HCEC 1CT (cell line): ENCODE measurements at places on chromosomes 2 and 18.
A peak's percentile ranks its signal among the peaks of the same experiment; 100 is the strongest.

GRCh38 chr2:97936199-97936598 is 59.5 kb downstream of the TMEM131 start:
- no peak for DNase-seq

DNA sequence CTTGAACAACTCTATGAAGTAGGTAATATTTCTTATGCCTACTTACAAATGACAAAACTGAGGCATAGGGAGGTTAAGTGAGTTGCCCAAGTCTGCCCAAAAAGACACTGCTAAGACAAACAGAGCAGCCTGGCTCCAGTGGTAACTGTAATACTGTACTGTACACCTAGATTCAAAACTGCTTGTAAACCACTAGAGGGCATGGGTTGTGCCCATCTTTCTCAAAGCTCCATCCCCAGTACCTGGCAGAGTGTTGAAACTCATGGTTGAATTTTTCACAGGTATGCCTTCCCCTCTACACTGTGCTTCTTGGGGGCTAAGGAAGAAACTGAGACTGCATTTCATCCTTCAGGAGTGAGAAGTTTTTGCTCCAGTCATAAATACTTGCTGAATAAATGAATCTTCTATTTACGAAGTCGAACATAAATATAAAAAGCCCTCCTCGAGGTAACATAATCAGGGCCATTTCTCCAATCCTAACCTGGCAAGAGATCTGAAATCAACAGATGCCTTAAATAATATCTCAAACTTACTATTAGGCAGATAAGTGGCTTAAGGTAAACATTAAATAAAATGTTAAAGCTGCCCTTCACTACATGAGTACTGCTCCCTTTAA is 2.0 kb downstream of the PPP4R1 start:
- peak; percentile 68 for DNase-seq

DNA sequence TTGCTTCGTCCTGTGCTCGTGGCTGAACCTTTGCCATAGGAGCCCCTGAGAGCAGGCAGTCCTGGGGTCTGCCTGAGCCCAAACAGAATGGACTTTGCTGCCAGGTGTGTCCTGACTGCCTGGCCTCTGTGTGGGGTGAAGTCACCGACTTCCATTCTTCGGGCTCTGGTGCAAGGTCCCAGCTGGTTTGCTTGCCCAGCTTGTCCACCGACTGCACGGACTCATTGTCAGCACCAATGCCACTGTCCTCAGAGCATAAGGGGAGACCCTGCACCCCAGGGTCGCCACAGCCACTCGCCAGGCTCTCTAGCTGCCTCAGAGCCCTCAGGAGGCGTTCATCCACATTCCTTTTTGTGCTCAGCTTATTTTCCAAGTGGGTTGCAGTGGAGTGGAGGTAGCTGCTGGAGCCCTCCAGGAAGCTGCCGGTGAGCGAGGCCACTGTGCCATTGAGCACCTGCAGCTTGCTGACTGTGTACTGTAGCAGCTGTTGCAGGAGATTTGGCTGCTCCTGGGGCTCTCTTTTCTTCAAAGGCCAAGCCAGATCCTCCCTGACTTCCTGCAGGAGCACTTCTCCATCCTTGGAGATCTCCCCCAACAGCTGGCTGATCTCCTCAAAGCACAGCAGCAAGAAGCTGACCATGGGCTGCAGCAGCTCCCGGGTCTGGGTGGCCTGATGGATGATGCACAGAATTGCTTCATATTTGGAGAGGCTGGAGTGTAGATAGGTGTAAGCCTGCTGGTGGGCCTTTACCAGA is 1.2 kb downstream of the PCARE start:
- no peak for DNase-seq

DNA sequence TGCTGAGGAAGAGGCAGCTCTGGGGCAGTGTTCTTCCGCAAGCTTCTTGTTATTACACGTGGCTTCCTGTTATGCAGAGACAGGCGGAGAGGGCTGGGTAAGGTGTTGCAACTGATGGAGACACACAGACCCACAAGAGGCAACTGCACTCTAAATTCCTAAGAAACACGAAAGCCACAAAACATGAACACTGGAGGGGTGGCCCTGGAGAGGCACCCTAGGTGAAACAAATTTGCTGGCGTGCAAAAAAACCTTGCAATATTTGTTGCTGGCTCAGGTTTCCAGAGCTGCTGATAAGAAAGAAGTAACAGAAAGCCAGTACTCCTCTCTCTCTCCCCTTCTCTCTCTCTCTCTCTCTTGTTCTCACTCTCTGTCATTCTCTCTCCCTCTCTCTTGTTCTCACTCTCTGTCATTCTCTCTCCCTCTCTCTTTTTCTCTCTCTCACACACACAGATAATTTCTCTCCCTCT is 31.8 kb downstream of the ARHGAP25 start:
- DNase-seq = peak; percentile 17

- DNase-seq = no peak
Measured at GRCh38 chr2:201279079-201279478, 18.7 kb downstream of the CASP8 start.

DNA sequence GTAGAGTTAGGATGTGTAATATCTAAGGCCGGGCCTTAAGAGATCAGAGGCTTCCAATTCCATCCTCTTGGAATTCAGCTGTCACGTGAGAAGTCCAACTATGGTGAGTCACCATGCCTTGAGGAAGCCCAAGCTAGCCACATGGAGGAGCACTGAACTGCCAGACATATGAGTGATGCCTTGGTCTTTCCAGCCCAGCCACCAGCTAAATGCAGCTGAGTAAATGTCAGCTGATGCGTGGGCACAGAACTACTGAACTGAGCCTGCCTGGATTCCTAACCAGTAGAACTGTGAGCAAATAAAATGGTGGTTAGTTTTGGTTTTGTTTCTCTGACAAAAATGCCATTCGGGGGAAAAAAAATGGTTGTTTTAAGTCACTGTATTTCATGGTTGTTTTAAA is 153.7 kb upstream of the SERTAD2 start:
- peak; percentile 100 for DNase-seq

GRCh38 chr18:5512176-5512575 is 31.6 kb downstream of the EPB41L3 start:
- no peak for DNase-seq

DNA sequence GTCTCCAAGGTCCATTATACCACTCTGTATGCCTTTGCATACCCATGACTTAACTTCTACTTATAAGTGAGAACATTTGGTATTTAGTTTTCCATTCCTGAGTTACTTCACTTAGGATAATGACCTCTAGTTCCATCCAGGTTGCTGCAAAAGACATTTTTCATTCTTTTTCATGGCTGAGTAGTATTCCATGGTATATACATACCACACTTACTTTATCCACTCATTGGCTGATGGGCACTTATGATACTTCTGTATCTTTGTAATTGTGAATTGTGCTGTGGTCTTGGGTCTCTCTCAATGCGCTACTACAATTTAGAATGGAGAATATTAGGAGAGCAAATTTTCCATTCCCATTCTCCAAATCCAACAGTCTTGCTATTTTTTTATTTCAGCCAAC is 76.4 kb downstream of the ZRANB3 start:
- DNase-seq = no peak

DNA sequence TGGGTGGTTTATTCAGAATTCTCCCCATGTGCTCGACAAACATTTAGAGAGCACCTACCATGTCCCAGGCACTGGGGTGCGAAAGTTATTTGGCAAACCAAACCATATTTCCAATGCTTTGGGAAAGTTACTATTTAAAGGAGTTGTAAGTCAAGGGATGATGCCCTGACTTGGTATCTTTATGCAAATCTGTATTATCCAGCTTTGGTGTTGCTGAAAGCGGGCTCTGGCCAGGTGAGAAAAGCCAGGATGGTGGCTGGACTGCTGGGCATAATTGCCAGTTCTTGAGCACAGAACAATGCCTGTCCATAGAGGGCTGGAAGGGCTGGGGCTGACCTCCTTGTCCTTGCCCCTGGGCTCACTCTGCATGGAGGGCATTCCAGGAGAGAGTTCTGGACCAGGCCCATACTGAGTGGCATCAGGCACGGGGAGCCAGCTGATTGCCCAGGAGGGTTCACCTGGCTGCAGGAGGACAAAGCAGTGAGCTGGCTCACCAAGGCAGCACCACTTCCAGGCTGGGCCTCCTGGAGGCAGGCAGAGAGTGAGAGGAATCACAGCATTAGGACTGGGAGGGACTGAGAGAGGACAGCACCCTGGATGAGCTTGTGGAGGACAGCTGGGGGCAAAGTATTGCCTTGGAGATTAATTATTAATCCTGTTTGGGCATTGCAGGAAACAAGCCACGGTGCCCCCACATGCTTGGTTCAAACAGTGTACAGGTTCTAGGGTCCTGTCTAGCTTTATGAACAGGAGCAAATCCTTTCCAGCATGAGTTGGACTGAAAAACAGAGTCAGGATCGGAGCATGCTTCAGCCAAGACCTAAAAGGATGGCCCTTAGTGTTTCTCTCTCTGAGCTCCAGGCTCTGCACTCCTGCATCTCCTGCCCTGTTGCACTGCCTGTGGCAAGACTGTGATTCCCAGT is 7.1 kb downstream of the KHK start:
- DNase-seq = no peak

DNA sequence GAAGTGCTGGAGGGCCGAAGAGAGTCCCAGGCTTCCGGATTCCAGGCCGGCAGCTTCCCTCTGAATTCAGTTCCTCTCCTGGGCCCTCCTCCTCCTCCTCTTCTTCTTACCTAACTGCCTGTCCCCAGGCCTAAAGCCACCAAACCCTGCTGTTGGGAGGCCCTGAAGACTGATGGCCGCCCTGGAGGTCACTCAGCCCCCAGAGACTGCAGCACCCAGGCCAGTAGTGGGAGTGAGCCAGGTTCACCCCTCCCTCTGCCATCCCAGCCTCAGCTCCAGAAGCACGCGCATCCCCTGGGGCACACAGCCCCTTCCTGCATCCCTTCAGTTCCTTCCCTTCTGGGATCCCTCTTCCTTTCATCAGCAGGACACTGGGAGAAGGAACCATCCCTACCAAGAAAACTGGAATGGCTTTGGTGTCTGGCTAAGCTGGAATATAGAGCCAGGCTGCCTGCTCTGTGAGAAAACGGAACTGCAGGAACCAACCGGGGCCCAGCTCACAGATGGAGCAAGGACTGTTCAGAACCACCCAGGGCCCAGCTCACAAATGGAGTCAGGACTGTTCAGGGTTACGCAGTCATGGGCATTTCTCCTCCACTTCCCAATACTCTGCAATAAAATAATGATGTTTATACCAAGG is 127.4 kb downstream of the NDUFA10 start:
- no peak for DNase-seq

DNA sequence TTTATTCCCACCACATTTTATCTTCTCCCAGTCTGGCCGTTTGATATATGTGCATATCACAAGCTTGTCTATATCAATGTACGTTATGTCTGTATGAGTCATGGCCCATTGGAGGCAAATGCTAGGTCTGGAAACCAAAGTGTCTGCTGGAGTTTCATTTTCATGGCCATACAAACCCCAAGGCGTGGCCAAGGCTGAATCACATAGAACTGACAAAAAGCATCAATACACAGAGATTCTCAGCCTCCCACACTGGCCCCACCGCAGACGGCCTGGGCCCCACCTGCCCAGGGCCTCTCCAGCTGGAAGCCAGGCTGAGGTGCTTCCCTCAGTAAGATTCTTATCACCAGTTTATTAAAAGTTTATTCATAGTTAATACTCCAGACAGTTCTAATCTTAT is 40.5 kb upstream of the SALL3 start:
- DNase-seq = no peak

DNA sequence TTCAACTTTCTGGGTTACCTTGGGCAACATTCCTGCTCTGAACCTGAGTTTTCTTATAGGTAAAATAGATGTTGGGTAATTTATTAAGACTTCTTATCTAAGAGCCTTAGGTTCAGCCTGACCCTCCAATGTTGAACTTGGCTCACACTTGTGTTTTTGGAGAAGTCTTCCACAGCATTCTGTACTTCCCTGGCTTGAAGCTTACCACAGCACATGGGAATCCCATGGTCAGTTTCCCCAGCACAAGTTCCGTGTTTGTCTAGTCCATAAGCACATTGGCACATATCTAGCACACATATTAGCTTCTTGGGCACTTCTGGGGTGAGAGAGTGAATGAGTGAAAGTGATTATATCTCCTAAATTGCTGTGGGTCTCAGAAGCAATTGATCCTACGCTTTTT is 782.5 kb upstream of the HS6ST1 start:
- no peak for DNase-seq

DNA sequence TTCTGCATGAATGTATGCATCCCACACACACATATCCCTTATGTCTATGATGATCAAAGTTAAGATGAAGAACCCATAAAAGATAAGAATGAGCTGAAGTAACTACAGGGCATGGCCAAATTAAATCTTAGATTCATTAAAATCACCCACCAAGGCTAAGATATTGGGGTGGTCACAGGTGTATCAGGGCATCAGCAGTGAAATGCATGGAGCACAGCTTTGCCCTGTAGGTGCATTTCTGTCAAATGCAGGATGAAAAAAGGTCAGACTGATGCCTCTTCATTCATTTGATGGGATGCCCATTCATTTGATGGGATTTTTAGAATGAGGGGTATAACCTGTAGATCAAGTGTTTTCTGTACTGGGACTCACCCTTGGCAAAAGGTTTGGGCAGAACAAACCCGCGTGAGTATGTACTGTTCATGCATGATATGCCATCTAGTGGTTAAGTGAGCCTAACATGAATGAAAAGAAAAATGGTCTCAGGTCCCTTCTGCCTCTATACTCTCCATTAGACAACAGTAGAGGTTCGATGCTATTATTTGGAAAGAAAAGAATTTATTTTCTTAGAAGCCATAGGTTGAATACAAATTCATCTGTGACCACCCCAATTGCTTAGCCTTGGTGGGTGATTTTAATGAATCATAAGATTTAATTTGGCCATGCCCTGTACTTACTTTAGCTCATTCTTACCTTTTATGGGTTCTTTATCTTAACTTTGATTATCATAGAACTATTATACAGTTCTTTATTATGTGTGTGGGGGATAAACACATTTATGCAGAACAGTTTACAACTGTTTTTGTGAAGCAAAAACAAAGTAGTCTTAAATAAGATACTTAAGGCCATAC is 43.2 kb upstream of the NOSTRIN start:
- DNase-seq = peak; percentile 58

DNA sequence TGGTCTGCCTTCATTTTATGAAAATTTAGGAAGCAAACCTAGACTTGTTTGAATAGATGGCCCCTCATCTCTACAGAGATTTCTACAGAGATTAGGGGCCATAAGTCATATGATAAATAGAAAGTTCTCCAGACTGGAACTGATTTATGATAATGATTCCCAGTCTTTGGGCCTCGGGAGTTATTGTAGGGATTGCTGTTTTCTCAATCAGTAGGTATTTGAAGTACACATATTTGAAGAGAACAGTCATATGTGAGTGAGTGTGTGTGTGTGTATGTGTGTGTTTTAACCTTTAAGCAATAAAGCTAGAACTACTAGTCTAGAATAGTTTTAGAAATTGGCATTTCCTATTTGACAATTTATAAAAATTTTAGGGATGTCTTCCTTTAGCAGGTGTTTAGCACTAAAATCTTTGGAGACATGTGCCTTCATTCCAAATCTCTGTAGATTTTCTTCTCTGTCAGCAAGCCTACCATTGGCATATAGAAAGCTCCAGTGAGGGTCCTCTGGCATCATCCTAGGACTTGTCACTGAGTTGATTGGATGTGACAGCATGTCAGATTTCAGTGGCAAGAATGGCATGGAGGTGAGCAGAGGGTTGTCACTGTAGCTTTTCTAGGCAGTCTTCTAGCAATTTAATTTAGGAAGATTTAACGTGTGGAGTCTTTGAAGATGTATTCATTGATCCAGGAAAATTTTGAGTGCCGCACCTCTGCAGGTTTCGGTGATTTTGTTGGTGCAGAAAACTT is 71.2 kb downstream of the MYO1B start:
- DNase-seq = peak; percentile 71

GRCh38 chr2:221844212-221845020 is 272.3 kb upstream of the EPHA4 start:
- DNase-seq = no peak

GRCh38 chr2:108118996-108119395 is 120.8 kb upstream of the SULT1C3 start:
- DNase-seq = no peak
